ENCODE measurements at places on chromosomes 11 and 22.
A peak's percentile ranks its signal among the peaks of the same experiment; 100 is the strongest.

- DNase-seq, result no peak
Observed at GRCh38 chr11:36296884-36297543, 926 bp downstream of the PRR5L start.

GRCh38 chr22:20011993-20012740, 4.5 kb downstream of the ARVCF start:
- no peak for DNase-seq

GRCh38 chr22:23109441-23109978, 32.3 kb downstream of the RSPH14 start:
- no peak for DNase-seq

DNA sequence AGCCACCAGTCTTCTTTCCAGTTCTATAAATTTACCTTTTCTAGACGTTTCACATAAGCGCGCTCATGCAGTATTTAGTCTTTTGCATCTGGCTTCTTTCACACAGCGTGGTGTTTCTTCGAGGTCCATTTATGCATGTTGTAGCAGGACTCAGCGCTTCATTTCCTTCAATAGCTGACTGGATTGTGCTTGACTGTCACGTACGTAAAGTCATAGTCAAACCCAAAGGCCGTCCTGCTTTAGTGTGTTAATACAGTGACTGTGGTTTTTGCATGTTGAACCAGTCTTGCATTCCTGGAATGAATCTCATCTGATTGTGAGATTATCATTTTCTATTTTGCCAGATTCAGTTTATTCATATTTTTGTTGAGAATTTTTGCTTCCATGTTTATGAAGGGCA, 18.5 kb downstream of the GLB1L3 start:
- no peak for DNase-seq

DNA sequence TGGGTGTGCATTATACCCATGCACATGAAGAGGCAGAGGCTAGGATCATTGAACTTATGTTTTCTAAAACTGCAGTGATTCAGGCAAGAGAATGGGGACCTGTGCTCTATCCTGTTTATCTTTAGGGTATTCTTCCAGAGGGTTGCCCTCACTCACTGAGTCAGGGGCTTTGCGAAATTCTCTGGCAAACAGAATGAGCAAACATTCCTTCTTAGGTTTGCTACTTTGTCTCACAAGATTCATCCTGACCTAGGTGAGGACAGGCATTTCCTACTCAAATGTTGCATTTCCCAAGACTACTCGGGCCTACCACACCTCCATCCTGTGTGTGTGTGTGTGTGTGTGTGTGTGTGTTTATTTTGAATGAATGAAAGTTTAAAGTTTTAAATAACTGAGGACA, 2.7 kb upstream of the EIF3M start:
- no peak for DNase-seq

DNA sequence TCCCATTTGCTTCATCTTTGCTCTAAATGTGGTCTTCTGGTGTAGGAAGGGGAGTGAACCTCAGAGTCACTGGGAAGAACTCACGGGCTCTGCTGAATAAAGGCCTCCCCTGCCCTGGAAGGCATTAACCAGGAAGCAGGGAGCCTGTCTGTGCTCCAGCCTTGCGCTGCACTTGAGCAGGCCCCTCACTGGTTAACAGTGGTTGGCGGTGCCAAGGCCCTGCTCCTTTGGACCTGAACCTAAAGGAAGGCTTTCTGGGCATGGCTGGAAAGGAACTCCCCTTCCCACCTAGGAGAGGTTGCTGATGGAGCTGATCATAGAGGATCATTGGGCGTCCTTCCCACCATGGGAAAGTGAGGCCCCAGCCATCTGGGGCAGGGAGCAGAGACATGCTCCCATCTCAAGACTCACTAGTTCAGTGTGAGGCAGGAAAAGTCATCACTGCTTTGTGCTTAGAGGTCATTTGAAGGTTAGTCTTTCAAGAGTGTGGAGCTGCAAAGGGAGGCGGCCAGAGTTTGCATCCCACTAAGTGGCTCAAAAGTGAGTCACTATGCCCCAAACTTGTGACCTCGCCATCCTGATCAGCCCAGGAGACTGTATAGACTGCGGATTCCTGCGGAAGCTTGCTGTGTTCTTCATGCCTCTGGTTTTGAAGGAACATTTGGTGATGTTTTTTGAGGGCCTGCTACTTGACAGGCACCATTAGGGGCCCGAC, 50.4 kb downstream of the DBX1 start:
- no peak for DNase-seq

DNA sequence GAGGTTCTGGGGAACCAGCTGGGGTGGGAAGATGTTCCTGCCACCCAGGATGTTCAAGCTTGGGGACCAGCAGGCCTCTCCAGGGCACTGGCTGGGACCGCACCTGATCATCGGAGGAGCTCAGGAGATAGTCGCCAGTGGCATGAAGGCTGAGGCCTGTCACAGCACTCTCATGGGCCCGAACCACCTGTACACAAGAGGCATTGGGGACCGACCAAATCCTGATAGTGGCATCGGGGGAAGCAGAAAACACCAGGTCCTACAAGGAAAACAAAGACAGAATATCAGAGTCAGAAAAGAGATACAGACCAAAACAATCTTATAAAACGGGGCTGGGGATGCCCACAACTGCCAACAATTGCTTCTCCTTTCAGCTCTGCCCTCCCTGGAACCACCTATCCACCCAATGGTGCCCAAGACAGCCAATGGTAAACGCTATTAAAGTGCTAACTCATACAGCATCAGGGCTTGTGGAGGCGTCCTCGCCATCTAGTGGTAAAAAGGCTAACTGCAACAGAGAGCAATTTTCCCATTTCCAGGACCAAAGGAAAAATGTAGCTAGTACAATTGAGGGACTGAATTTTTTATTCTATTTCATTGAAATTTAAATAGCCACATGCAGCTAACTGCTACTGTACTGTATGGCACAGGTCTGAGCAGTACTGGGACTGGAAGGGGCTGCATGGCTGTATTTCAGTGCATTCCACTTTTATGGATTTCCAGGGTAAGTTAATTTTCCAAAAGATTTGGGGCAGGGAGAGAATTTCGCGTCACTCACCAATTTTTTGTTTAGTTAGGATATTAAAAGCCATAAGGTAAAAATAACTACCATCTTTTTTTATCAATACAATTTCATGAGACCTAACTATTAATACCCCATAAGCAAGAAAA, 7.1 kb downstream of the PRPF19 start:
- no peak for DNase-seq

DNA sequence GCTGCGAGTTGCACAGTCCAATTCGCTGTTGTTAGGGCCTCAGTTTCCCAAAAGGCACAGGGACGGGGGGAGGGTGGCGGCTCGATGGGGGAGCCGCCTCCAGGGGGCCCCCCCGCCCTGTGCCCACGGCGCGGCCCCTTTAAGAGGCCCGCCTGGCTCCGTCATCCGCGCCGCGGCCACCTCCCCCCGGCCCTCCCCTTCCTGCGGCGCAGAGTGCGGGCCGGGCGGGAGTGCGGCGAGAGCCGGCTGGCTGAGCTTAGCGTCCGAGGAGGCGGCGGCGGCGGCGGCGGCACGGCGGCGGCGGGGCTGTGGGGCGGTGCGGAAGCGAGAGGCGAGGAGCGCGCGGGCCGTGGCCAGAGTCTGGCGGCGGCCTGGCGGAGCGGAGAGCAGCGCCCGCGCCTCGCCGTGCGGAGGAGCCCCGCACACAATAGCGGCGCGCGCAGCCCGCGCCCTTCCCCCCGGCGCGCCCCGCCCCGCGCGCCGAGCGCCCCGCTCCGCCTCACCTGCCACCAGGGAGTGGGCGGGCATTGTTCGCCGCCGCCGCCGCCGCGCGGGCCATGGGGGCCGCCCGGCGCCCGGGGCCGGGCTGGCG, at the start of gene BCR:
Gene BCR, plus strand, starts transcription at position 209 of the 592 bp plus-strand sequence. CDS start 452 bp downstream, outside the sequence.
- peak; percentile 48 for DNase-seq

DNA sequence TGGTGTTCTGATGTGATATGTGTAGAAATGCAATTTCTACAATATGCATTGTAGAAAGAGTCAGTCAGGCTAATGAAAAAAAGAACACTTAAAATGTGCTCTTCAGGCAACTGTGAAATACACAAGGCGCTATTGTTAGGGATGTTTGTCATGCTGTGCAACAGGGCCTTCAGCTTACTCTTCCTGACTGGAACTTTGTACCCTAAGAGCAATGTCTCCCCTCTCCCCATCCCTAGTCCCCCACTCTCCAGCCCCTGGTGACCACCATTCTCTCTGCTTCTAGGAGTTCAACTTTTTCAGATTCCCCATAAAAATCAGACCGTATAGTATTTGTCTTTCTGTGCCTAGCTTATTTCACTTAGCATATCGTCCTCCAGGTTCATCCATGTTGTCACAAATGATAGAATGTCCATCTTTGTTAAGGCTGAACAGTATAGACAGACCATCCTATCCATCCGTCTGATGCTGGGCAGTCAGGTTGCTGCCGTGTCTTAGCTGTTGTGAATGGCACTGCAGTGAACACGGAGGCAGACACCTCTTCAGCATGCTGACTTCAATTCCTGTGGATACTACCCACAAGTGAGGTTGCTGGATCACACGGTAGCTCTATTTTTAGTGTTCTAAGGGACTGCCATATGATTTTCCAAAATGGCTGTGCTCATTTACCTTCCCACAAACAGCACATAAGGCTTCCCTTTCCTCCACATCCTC, 10.7 kb downstream of the NDUFV1 start:
- DNase-seq, result no peak

GRCh38 chr11:27694992-27695391, 5.3 kb downstream of the BDNF start:
- no peak for DNase-seq

GRCh38 chr22:37080438-37080837, 28.9 kb downstream of the KCTD17 start:
- no peak for DNase-seq

GRCh38 chr22:32920734-32921133, 119.2 kb downstream of the TIMP3 start:
- DNase-seq, result no peak

- DNase-seq, result no peak
Observed at GRCh38 chr11:12842933-12843636, 166.0 kb upstream of the RASSF10 start.

DNA sequence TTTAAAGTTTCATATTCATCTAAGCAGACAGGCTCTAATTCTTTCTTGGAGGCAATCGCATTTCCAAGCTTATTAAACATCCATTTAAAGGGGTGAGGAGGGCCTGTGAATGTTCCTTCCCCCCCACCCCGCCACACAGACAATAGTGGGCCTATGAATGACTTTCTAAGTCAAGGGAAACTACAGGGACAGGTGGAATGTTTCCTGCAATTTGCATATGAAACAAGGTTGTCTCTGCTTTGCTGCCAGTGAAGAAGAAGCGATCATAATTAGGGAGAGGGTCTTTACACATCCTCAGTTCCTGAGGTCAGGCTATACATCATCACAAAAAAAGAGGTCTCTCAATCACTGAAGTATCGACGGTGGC, 127.9 kb upstream of the OPCML start:
- DNase-seq, result no peak

DNA sequence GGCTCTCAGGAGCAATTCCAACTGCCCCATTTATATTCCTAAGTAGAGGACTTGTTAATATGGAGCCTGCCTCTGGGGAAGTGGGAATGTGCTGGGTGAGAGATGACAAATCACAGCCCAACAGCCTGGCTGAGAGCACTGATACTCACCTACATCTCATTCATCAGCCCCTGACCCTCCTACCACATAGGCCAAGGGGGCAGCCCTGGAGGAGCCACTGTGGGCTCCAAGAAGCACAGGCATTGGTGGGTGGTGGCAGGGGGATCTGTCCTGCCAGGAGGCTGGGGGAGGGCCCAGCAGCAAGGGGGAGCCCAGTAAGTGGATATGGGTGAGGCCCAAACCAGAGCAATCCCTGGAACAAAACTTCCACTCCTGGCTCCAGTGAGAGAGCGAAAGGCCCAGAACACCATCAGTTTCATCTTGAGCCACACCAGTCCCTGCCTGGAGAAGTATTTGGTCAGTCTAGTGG, 79.7 kb downstream of the BUD13 start:
- no peak for DNase-seq

- peak; percentile 37 for DNase-seq
Observed at GRCh38 chr11:70364745-70365543, 33.4 kb upstream of the CTTN start.

DNA sequence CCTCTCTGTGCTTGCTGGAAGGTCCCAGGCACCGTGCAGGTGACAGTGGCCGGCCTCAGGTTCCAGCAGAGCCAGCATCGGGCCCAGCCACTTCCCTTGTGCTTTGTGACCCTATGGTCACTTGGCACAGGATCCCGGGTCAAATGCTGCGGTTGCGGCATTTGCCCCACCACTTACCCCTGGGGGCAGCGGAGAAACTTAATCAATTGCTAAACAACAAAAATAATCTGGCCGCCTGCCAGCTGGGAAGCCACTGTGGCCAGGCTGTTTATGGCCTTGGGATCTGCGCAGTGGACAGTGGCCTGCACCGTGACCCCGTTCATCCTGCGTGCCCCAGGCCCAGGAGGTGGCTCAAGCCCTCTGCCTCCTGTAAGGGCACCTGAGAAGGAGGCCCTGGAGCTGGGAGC, 65.0 kb downstream of the LRP5 start:
- DNase-seq, result no peak

DNA sequence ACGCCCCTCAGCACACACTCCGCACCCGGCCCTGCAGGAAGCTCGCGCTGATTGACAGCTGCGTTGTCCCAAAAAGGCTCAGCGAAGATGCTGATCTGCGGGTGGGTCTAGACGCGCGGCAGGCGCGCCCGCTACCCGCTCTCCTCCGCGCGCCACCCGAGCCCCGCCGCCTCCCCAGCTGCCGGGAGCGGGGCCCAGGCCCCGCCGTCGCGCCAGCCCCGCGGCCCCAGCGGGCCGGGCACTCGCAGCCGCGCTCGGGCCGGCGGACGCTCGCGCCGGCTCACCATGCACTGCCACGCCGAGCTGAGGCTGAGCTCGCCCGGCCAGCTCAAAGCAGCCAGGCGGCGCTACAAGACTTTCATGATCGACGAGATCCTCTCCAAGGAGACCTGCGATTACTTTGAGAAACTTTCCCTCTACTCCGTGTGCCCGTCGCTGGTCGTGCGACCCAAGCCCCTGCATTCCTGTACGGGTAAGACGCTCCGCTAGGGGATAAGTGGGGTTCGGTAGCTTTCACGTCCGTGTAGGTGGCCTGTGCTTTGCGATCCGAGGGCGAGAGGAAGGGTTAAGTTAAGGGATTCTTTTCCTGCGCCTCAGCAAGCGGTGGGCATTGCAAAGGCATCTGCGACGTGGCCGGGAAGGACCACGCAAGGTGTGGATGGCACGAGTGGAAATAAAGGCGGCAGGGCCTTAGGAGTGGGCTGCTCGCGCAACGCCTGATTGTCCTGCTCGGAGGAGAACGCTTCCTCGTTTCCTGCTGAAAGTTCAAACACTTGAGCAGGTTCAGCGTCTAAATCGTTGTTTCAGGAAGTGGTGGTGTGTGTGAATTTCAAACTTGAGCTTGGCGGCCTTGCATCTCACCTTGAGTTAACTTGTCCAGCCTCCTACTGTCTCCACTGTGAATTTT, at the start of gene BARX2:
Gene BARX2, plus strand, starts transcription at position 98 of the 907 bp plus-strand sequence. Its CDS starts 188 bp downstream, at position 286.
- no peak for DNase-seq

- no peak for DNase-seq
Observed at GRCh38 chr11:104823657-104824056, 74.6 kb downstream of the CASP12 start.
